ENCODE measurements at places on chromosomes 16 and 17.

GRCh38 chr17:35297666-35298065 is 54.8 kb downstream of the SLFN5 start:
- no peak overlapping the region for H3K27ac ChIP-seq
- H3K27me3 ChIP-seq: no peaks in the 10 kb centered on the region
- H3K36me3 ChIP-seq: no peaks in the 10 kb centered on the region
- peaks cover 26% of the 10 kb centered on the region for H3K4me1 ChIP-seq
- no peak overlapping the region for H3K4me3 ChIP-seq

DNA sequence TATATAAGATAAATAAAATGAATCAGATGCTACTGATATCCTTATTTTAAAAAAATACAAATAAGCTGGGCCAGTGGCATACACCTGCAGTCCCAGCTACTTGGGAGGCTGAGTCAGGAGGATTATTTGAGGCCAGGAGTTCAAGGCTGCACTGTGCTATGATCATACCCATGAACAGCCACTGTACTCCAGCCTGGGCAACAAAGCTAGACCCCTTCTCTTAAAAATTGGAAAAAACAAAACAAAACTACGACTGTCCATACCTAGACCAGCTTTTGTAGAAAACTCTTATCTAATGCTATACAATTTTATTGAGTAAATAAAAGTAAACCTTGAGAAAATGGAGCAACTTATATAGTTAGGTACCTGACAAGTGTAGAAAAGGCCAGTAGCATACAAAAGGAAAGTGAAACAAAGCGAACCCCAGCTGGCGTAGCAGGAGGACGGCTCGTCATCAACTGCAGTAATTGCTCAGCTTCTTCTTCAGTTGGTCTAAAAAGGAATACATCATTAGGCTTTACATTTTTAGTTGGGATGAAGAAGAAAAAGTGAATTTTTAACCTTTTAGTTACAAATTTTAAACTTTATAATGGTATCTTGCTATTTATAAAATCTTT is 23.6 kb downstream of the INTS2 start:
- H3K27me3 ChIP-seq: no peaks in the 10 kb centered on the region
- H3K4me3 ChIP-seq: peak overlapping the region; percentile 62
- peaks cover 25% of the 10 kb centered on the region for H3K36me3 ChIP-seq
- DNase-seq: peak; percentile 19
- H3K4me1 ChIP-seq: peaks cover 6% of the 10 kb centered on the region

GRCh38 chr17:49407981-49408501 is 6.6 kb downstream of the PHB1 start:
- H3K27me3 ChIP-seq: no peaks in the 10 kb centered on the region
- H3K27ac ChIP-seq: no peak overlapping the region
- peaks cover 56% of the 10 kb centered on the region for H3K4me1 ChIP-seq
- H3K36me3 ChIP-seq: peaks cover 14% of the 10 kb centered on the region
- DNase-seq: peak; percentile 69

GRCh38 chr17:75683583-75683982 is 16.4 kb downstream of the SAP30BP start:
- DNase-seq: no peak
- H3K4me3 ChIP-seq: no peak overlapping the region

GRCh38 chr16:85029408-85029784 is 1.8 kb downstream of the KIAA0513 start:
- peaks cover 25% of the 10 kb centered on the region for H3K4me1 ChIP-seq
- DNase-seq: peak; percentile 36
- H3K27me3 ChIP-seq: no peaks in the 10 kb centered on the region
- peak overlapping the region; percentile 95 for H3K4me3 ChIP-seq
- peaks cover 5% of the 10 kb centered on the region for H3K36me3 ChIP-seq

DNA sequence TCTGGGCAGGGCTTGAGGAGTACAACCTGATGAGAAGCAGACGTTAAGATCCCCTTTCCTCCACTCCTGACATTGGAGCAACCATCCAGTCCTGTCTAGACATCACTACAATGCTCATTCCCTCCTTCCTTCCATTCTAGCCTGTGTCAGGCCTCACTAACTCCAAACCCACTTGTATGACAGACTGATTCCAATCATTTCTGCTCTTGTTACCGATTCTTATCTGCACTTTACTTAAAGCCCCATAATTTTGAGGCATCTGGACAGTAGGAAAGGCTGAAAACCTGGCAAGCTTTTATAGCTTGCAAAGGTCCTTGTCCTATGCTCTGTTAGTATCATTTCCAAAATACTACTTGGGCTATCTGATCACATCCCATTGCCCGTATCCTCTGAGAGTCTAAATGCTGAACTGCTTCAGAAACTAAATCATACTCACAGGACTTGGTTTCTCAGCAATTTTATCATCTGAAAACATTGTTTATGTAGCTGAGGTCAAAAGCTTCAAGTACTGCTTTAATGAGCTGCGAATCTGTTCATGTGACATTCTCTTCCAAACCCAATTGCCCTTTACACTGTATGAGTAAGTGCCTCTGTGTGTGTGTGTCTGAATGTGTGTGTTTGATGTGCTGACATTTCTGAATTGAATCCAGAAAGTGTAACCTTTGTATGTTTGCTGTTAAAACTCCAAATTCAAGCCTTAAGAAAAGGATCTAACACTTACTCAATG is 57.2 kb upstream of the CACNG3 start:
- no peak overlapping the region for H3K27ac ChIP-seq
- DNase-seq: no peak
- H3K4me3 ChIP-seq: no peak overlapping the region
- peaks cover 21% of the 10 kb centered on the region for H3K4me1 ChIP-seq

DNA sequence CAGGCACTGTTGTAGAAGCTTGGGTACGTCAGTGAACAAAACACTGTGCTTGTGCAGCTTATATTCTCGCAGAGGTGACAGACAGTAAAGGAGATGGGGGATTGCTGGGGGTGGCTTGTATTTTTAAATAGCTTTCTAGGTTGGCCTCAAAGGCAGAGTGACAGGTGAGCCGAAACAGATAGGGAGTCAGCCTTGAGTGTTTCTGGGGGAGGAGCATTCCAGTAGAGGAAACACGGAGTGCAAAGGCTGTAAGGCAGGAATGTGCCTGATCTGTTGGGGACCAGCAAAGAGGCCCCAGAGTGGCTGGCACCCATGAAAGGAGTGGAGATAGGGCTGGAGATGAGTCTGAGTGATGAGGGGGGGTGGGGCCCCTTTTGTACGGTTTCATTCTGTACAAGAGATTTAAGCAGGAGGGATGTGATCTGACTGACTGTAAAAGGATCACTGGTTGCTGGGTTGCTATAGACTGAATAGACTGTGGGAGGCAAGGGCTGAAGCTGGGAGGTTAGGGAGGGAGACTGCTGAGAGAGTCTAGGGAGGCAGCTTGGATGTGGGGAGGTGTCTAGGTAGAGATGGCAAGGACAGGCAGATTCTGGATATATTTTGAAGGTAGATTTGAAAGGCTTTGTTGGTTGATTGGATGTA is 15.2 kb downstream of the NUP93 start:
- peaks cover 28% of the 10 kb centered on the region for H3K36me3 ChIP-seq
- peaks cover 41% of the 10 kb centered on the region for H3K4me1 ChIP-seq
- H3K27ac ChIP-seq: peak overlapping the region; percentile 25
- no peaks in the 10 kb centered on the region for H3K27me3 ChIP-seq

GRCh38 chr17:19533036-19533717 is 477 bp upstream of the SLC47A1 start:
- peaks cover 36% of the 10 kb centered on the region for H3K27me3 ChIP-seq
- DNase-seq: no peak
- H3K4me3 ChIP-seq: peak overlapping the region; percentile 57

- no peaks in the 10 kb centered on the region for H3K36me3 ChIP-seq
- H3K27me3 ChIP-seq: no peaks in the 10 kb centered on the region
- peak overlapping the region; percentile 63 for H3K27ac ChIP-seq
Observed at GRCh38 chr16:29784157-29784556, 6.1 kb downstream of the ZG16 start.

- DNase-seq: no peak
- no peaks in the 10 kb centered on the region for H3K36me3 ChIP-seq
- no peak overlapping the region for H3K27ac ChIP-seq
- no peaks in the 10 kb centered on the region for H3K27me3 ChIP-seq
- no peaks in the 10 kb centered on the region for H3K4me1 ChIP-seq
Observed at GRCh38 chr17:65323049-65323448, 185.9 kb downstream of the RGS9 start.

Data from naive thymus-derived CD8-positive, alpha-beta T cell (primary cell).